Activated CD4-positive, alpha-beta memory T cell treated with anti-CD3 and anti-CD28 coated beads for 36 hours (primary cell): ENCODE measurements at places on chromosomes 1 and 21.

GRCh38 chr1:177517546-177517945, 346.8 kb downstream of the BRINP2 start:
- no peak for DNase-seq

DNA sequence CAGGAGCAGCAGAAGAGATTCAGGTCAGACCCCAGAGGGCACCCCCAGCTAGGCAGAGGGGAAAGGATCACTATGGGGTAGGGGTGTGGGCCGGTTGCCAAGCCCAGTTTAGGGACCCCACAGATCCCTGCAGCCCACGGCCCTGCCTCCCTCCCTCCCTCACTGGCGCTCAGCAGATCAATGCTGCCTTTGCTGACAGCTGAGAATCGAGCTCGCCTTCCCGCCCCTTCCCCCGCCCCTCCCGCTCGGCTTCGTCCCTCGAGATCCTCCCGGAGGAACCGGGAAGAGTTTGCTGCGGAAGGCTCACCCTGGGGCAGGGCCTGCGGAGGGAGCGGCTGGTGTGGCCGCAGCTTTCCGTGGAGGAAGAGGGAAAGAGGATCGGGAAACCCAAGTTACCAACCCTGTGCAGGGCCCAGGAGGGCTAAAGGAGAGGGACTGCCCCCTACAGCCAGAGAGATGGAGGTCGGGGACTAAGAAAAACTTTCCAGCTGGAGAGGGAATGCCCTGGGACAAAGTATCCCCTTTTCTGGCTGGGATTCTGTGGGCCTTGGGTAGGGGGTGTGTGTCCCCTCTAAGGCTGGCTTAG, 1.1 kb upstream of the KCNQ4 start:
- DNase-seq = no peak

DNA sequence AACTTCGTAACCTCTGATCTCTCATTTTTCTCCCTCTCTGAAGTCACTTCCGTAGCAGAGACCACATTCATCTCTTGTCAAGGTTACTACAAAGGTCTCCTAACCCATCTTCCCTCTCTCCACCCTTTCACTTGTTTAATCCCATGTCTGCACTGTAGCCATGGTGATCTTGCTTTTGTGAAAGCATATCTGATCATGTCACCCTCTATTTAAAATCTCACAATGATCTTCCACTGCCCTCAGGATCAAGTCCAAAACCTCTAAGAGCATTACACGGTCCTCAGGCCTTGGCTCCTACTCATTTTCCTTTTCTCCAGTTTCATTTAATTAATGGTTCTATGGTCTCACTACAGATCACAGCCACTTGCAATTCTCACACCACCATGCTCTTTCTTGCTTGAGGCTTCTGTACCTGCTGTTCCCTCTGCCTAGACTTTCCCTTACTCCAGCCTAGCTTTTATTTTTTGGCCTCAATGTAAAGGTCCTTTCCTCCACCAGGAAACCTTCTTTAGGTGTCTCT, 12.1 kb downstream of the ARHGEF11 start:
- DNase-seq = no peak

- DNase-seq = no peak
Measured at GRCh38 chr1:242455052-242455361, 69.5 kb downstream of the PLD5 start.

- no peak for DNase-seq
Measured at GRCh38 chr1:113422315-113423068, 32.2 kb downstream of the MAGI3 start.

DNA sequence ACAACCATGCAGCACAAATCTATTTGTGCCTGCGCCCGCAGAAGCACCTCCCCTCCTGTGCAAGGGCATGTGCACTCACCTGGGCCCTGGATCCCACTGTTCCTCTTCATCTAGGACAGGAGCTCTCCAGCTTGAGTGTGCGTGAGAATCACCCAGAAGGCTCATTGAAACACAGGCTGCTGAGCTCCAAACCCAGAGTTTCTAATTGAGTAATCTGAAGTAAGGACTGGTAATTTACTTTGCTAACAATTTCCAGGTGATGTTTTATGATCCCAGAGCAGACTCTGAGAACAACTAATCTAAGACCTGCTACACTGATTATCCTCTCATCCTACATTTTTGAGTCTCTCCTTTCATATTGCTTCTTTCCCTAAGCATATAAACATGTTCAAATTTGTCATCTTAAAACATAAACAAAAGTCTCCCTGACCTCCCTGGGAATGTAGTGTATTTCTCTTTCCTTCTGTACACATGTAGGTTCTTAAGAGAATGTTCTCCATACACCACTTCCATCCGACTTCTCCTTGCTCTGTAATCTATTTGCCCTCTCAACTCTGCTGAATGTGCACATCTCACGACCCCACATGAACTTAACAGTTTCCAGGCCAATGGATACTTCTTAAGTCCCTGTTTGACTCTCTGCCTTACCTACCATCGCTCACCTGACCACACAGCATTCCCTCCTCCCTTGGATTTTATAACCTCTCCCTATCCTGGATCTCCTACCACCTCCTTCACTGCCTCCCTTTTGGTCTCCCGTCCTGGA, 522.5 kb downstream of the SMYD3 start:
- no peak for DNase-seq

GRCh38 chr1:231665101-231665500, 38.5 kb downstream of the DISC1 start:
- DNase-seq = no peak

- no peak for DNase-seq
Measured at GRCh38 chr1:36922593-36923426, 111.5 kb downstream of the GRIK3 start.

DNA sequence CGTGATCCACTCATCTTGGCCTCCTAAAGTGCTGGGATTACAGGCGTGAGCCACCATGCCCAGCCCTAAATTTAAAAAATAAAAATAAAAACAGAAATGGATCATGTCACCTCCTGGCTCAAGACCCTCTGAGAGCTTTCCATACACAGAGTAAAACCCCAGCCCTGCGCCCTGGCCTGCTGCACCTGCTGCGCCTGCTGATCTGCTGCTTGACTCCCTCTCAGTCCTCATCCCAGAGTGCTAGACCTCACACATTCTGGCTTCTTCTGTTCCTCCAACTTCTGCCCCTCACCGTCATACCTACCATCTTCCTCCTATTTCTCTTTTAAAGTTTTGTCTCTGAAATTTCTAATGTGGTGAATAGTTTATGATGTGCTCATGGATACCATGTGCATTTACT, 42.7 kb upstream of the DIPK1A start:
- DNase-seq = no peak

DNA sequence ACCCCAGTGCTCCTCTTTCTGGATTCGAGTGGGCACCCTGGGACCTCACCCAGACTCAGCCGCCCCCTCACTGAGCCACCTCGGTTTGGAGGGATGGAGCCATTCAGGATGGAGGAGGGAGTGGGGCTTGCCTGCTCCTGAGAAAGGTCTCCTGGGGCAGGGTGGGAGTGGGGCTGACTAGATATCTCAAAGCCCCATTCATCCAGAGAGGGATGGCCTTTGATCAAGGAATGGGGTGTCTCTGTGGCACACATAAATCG, 10.1 kb upstream of the SPSB1 start:
- DNase-seq = no peak

DNA sequence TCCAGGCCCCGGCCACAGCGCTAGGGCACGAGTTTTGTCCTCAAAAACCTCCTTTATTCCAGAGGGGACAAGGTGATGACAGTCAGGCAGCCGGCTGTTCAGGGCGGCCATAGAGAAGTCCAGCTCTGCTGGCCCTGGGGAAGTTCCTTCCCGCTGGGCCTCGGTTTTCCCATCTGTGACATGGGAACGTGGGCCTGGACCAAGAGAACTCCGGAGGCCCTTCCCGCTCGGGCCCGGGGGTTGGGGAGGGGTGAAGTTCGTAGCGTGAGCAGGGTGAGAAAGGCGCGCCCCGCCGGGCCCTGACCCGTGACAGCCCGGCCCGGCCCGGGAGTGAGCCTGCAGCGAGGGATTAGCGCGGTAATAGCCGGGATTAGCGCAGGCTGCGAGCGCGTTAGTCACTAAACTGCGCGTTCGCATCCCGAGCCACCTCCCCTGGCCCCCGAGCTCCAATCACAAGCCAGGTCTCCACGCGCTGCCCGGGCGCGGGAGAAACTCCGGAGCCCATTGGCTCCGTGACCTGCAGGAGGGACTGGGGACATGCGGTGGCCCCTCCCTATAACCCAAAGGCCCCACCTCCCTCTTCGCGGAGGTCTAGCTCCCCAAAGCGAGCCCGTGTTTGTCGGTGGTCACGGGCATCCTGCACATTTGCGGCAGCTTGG, 29.8 kb upstream of the PADI2 start:
- no peak for DNase-seq

- no peak for DNase-seq
Measured at GRCh38 chr1:148161053-148161901, 9.2 kb upstream of the NBPF11 start.

DNA sequence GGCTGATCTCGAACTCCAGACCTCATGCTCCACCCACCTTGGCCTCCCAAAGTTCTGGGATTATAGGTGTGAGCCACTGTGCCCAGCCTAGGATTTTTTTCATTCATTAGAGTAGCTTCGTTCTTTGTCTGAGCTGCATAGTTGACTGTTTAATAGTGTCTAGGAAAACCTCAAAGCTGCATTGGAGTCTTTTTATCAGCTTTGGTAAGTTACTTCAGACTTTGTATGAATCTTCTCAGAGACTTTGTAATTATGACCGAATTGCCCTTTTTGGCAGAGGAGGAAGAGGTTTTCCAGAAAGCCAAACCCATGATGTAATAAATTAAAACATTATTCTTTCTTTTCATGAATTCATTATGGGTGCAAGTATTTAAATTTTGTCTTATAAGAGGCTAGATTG, 5.1 kb downstream of the DNAJB4 start:
- DNase-seq = no peak

GRCh38 chr1:157359314-157360022, 192.8 kb downstream of the FCRL5 start:
- DNase-seq = no peak

DNA sequence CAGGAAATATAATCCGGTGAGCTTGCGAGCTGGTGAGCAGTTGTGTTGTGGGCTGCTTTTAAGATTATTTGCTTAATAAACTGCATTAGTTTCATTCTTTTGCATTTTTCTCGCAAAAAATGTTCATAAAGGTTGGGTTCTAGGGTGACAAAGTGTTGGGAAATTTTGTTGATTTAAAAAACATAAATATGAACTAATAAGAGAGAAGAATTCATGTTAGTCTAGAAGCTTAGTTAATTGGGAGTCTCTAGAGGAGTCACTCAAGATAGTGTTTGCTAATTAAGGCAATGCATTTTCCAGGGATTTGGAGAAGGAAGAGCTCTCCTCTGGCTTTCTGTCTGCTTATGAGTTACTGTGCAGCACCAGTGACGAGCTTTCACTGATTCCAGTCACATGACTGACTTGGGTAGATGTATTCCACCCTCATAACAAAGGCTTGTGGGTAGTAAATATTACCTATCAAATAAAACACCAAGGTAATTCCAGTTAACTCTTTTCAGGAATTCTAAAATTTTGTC, 417.0 kb downstream of the PTBP2 start:
- no peak for DNase-seq

DNA sequence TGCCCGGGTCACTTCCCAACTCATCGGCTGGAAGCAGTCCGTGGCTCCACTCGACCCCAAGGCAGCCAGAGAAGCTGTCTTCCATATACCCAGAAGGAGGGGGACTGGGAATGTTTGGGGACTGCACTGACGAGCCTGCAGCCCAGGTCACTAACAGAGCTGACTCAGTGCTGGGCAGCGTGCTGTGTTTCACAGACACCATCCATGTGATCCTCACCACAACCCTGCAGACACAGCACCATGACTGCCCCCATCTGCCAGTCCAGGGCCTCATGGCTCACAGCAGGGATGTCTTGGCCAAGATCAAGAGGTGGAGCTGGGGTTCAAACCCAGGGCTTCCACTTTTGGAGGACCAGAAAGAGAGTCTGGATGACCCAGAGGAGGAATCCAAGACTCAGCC, 67.9 kb downstream of the KLHDC7A start:
- no peak for DNase-seq

GRCh38 chr21:39003982-39004633, 179.1 kb downstream of the PSMG1 start:
- DNase-seq = no peak

DNA sequence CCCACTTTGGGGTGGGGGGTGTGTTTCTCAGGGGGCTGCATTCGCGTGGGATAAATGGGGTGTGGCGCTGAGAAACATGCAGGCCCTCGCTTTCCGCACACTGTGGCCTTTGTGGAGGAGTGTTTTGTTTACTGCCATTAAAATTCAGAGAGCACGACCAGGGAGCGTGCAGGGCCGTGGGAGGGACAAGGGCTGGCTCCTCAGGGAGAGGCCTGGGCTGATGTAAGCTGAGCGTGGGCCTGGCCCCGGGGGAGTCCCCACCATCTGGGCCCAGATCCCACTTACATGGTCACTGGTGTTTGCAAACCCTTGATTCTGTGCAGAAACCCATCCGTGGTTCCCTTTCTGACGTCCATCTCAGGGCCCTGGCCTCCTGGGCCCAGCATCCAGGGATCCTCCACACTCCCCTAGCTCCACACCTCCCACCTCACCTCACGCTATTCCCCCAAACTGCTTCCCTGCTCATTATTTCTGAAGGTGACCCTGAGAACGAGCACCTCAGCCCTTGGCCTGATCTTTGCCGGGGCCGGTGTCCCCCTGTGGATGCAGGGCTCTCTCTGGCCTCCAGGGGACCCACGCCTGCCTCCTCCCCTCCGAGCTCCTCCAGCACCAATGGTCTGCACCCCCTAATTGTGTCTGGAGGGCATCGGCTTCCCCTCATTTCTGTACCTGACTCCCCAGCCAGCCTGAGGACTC, 92.5 kb upstream of the SIM2 start:
- no peak for DNase-seq

- no peak for DNase-seq
Measured at GRCh38 chr21:27818847-27819246, 852.0 kb upstream of the ADAMTS5 start.

GRCh38 chr1:160720356-160721085, 8.9 kb upstream of the CD48 start:
- no peak for DNase-seq

DNA sequence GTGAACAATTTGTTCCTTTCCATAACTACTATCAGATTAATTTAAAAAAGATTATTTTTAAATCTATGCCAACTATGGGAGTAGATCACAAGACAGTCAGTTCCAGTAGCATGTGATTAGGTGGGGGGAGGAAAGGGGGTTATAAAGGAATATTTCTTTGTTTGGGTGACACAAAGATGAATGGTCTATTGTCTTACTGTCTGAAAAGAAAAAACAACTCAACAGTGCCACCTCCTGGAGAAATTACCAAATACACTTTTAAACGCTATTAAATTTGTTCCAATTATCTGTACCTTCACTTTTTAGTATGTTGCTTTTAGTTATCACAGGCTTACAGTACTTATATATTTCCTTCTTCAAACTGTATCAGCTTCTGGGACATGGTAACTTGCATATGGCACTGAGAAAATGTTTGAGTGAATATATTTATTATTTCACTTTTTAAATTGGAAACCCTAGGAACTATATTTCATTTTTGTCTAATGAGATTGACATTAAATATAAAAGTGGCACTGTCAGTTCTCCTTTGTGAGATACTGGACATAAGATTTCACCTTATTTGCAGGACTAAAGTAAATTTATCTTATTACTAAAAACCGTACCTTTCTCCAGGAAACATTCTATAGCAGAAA, 1.7 kb upstream of the SORT1 start:
- no peak for DNase-seq
